ENCODE measurements at places on chromosomes 5 and 9. TPM values are rescaled to one million over a fixed set of nuclear protein-coding genes. Genes with fewer than 3 reads are reported as not detected.

DNA sequence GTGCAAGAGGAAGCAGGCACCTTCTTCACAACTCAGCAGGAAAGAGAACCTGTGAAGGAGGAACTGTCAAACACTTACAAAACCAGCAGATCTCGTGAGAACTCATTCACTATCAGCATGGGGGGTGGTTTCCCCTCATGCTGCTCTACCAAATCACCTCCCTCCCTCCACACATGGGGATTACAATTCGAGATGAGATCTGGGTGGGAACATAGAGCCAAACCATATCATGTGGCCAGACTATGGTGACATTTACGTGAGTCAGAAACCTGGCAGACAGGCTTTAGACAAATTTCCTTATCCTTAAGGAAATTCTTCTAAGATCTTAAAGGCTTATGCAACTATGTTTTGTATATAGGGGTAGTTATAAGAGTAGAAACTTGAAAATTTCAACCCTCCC, 8.7 kb upstream of the AOPEP start:
- no peaks in the 10 kb centered on the region for H3K36me3 ChIP-seq
- H3K4me3 ChIP-seq, result no peak overlapping the region
- no peaks in the 10 kb centered on the region for H3K4me1 ChIP-seq
- DNase-seq, result peak; percentile 33
- no peaks in the 10 kb centered on the region for H3K27me3 ChIP-seq
- H3K27ac ChIP-seq, result no peak overlapping the region

GRCh38 chr9:135252980-135253304, 165.5 kb downstream of the OLFM1 start:
- no peaks in the 10 kb centered on the region for H3K27me3 ChIP-seq
- no peak overlapping the region for H3K4me3 ChIP-seq
- no peak for DNase-seq
- H3K27ac ChIP-seq, result no peak overlapping the region
- no peaks in the 10 kb centered on the region for H3K36me3 ChIP-seq

GRCh38 chr9:91241909-91242308, 119.8 kb downstream of the AUH start:
- H3K4me1 ChIP-seq, result peaks cover 14% of the 10 kb centered on the region
- no peak for DNase-seq
- H3K4me3 ChIP-seq, result no peak overlapping the region
- H3K27ac ChIP-seq, result no peak overlapping the region
- no peaks in the 10 kb centered on the region for H3K36me3 ChIP-seq

GRCh38 chr9:91758491-91758981, 191.5 kb downstream of the ROR2 start:
- H3K4me1 ChIP-seq, result no peaks in the 10 kb centered on the region
- H3K27ac ChIP-seq, result no peak overlapping the region
- no peak overlapping the region for H3K4me3 ChIP-seq
- no peaks in the 10 kb centered on the region for H3K27me3 ChIP-seq
- peak; percentile 70 for DNase-seq

- H3K27ac ChIP-seq, result no peak overlapping the region
- H3K27me3 ChIP-seq, result no peaks in the 10 kb centered on the region
- no peak overlapping the region for H3K4me3 ChIP-seq
- no peaks in the 10 kb centered on the region for H3K4me1 ChIP-seq
- DNase-seq, result no peak
Measured at GRCh38 chr5:123089914-123090660, 1.0 kb downstream of the PRDM6 start.

GRCh38 chr9:99118782-99119466, 14.0 kb downstream of the TGFBR1 start:
- no peaks in the 10 kb centered on the region for H3K27me3 ChIP-seq
- peaks cover 21% of the 10 kb centered on the region for H3K4me1 ChIP-seq
- no peak overlapping the region for H3K4me3 ChIP-seq
- DNase-seq, result no peak
- no peak overlapping the region for H3K27ac ChIP-seq

DNA sequence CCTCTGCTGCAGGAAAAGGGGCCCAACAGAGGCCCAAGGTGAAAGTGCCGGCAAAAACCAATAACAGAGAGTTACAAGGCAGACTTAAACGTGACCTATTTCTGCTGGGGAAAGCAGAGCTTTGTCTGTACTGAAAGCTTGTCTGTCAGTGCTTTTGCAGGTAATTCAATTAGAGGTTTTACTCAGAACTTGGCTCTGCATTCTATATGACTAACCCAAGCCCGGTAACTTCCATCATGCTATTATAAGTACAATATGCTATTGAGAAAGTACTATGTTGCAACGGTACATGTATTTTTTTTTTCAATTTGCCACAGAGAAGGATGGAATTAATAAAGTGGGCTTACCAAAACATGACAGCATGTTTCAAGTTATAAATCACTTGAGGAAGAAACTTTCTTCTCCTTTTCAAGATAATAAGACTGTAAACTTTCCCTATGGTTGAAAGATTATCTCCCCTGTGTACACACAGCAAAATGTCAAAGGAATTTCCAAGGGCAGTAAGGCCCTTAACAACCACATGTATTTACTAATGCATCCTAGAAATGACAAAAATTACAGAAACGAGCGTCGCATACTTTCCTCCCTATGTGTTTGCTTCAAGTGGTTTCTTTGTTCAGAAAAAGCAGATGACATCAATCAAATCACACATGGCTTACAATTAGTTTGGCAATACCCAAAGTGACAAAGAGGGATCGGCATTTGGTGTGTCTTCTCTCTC, 282.4 kb downstream of the EFNA5 start:
- H3K4me1 ChIP-seq, result peaks cover 12% of the 10 kb centered on the region
- no peak overlapping the region for H3K27ac ChIP-seq
- H3K4me3 ChIP-seq, result no peak overlapping the region
- DNase-seq, result no peak
- H3K36me3 ChIP-seq, result no peaks in the 10 kb centered on the region

DNA sequence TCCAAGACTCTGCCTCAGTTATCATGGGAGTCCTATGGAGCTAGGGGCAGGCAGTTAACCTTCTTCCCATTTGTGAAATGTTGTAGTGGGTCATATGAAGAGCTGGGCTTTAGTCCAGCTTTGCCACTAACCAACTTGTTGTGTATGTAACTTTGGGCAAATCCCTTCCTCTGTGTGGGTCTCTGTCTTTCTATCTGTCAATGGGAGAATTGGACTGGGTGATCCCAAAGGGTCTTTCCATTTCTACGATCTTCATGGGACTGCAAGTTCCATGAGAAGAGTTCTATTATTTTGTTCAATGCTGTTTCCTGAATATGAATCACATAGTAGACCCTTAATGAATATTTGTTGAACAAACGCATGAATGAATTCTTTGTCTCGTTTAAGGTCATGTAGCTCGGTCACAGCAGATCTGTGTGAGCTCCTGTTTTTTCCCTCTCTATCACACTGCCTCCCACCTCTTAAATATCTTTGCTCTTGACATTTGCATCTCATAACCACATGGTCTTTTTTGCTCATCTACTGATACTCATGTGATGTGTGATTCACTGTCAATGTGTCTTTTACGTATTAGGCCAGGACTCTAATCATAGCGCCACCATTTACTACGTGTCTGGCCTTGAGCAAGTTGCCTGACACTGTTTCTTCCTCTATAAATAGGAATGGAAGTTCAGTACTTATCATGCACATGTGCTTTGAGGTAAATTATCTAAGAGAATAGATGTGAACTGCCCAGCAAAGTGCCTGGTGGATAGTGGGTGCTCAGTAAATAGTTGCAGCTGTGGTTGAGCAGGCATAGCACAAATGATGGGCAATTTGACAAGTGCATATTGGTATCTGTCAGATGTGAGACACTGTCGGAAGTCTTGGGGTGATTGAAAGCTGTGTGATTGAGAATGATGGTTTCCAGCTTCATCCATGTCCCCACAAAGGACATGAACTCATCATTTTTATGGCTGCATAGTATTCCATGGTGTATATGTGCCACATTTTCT, 37.4 kb downstream of the PTTG1 start:
- no peak for DNase-seq
- H3K27me3 ChIP-seq, result no peaks in the 10 kb centered on the region
- H3K27ac ChIP-seq, result no peak overlapping the region
- H3K4me1 ChIP-seq, result no peaks in the 10 kb centered on the region

SLC22A4 gene
- total RNA-seq, result not detected

RXRA gene
- not detected for total RNA-seq

GRCh38 chr9:5569891-5570290, 59.0 kb upstream of the RIC1 start:
- H3K36me3 ChIP-seq, result peaks cover 3% of the 10 kb centered on the region
- H3K27me3 ChIP-seq, result no peaks in the 10 kb centered on the region
- no peak for DNase-seq
- no peak overlapping the region for H3K4me3 ChIP-seq

TAF1L gene
- not detected for total RNA-seq

DNA sequence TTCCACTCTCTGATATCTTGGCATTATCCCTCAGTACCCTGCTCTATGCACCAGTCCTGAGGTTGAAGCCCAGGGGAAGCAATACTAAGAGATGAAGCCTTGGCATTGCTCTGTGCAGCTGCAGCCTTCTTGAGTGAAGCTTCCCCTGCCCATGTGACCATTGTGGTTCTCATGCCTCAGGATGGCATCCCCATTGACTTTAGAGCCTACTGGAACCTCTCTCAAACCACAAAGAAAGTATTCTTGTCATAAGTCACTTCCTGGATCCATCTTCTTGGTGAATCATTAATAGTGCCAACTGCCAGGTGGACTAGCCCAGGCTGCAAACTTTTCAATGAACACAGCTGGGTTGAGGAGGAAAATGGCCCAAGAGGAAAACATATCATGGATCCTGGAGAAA, 283.9 kb upstream of the RFX3 start:
- no peaks in the 10 kb centered on the region for H3K4me1 ChIP-seq
- DNase-seq, result no peak

DNA sequence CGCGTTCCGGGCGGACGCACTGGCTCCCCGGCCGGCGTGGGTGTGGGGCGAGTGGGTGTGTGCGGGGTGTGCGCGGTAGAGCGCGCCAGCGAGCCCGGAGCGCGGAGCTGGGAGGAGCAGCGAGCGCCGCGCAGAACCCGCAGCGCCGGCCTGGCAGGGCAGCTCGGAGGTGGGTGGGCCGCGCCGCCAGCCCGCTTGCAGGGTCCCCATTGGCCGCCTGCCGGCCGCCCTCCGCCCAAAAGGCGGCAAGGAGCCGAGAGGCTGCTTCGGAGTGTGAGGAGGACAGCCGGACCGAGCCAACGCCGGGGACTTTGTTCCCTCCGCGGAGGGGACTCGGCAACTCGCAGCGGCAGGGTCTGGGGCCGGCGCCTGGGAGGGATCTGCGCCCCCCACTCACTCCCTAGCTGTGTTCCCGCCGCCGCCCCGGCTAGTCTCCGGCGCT, at the start of gene DAPK1:
Gene DAPK1, plus strand, starts transcription at position 264 of the 442 bp plus-strand sequence. CDS start 1,211 bp downstream, outside the sequence.
- H3K4me3 ChIP-seq, result no peak within 1 kb of the TSS
- H3K27me3 ChIP-seq, result no peaks in the 10 kb centered on the region
- no peak within 1 kb of the TSS for H3K27ac ChIP-seq
- DNase-seq, result no peak

PTAR1 gene
- 73.1 TPM for total RNA-seq

- H3K4me1 ChIP-seq, result peaks cover 39% of the 10 kb centered on the region
- DNase-seq, result peak; percentile 63
- H3K27me3 ChIP-seq, result no peaks in the 10 kb centered on the region
- H3K27ac ChIP-seq, result 0 out of 2 replicates have a peak overlapping the region, but pooled peaks have one; percentile 70
- peak overlapping the region; percentile 71 for H3K4me3 ChIP-seq
Measured at GRCh38 chr5:52799358-52799982, 11.8 kb downstream of the ITGA1 start.

DNA sequence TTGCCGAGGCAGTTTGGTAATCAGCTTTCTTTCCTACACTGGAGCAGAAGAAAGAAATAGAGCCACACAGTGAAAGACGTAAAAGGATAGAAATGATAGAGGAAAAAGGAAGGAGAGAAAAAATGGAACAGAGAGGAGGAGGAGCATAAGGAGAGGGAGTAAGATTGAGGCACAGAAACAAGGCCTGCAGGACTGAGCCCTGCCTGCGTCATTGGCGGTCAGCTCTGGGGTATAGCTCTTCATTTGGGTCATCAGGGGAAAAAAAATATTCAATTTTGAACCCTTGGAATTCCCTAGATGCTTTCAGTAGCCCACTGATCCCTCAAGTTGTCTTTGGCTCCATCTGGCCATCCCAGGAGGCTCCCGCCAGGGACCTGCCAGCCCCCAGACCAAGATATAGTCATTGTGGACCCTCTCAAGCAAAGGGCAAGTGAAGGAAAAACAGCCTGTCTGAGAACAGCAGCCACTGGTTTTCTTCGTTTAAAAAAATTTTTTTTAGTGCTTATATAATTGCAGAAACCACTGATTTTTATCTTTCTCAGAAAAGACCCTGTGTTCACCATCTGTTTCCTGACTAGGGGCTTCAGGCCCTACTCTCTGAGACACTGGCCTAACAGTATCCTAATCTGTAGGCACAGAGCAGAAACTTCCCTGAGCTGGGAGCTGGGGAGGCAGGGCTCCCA, 31.3 kb upstream of the MATR3 start:
- no peak for DNase-seq
- no peaks in the 10 kb centered on the region for H3K27me3 ChIP-seq
- H3K36me3 ChIP-seq, result no peaks in the 10 kb centered on the region

- H3K36me3 ChIP-seq, result no peaks in the 10 kb centered on the region
- H3K27ac ChIP-seq, result no peak overlapping the region
- DNase-seq, result no peak
Measured at GRCh38 chr5:34524123-34524522, 132.0 kb upstream of the RAI14 start.

DNA sequence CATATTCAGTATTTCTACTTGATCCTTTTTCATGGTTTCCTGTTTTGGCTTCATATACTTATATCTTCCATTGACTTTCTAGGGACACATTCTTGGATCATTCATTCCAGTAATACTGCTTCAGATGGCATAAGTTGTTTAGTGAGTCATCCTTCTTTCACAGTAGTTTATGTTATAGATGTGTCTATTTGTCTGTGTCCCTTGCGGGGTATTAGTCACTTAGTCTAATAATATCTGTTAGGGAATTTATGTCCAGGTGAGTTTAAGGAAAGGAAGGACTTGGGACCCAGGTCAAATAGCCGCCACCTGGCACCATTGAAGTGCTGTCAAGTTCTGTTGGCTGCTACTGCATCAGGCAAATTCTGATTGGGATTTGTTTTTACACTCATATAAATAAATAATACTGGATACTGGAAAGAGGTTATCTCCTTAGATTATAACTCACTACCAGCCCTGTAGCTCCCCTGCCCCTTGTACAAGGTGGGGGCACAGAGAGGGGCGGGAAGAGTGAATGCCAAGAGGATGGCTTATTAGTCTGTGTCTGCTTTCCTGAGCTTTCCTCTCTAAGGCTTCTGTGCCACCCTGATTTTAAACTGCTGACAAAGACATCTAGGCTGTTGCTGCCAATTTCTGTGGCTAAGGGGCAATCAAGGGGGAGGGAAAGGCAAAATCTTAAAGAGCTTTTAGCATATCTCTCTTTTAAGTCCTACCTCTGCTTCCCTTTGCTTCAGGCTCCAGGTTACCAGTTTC, 64.9 kb downstream of the CDC42SE2 start:
- H3K4me3 ChIP-seq, result no peak overlapping the region
- no peaks in the 10 kb centered on the region for H3K27me3 ChIP-seq
- H3K4me1 ChIP-seq, result peaks cover 1% of the 10 kb centered on the region
- peaks cover 62% of the 10 kb centered on the region for H3K36me3 ChIP-seq

DAP gene
- total RNA-seq, result 33.8 TPM

MELK gene
- total RNA-seq, result 16.0 TPM

PRKAA1 gene
- 53.0 TPM for total RNA-seq
